Cortex of kidney (tissue), 1 donor: ENCODE measurements at places on chromosomes 1 and 21.

GRCh38 chr1:97545446-97545845 lies 375.4 kb downstream of the DPYD start:
- DNase-seq, result no peak

DNA sequence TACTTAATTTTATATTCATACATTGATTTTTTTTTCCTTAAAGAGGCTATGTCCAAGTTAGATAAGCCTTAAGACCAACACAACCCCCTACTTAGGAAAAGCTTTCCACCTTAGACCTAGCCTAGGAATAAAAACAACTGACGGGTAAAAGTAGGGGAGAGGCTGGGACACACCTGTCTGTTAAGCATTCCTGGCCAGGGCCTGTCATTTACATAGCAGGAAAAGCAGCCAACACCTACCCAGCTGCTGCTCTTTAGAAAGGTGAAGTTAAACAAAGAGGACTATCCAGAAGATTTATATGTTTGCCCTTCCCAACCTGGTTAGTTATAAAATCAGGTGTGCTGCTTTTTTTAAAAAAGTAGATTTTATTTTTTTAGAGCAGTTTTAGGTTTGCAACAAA lies 29.1 kb upstream of the SAMD13 start:
- DNase-seq, result no peak

GRCh38 chr1:119647228-119647733 lies 785 bp downstream of the ZNF697 start:
- DNase-seq, result no peak

DNA sequence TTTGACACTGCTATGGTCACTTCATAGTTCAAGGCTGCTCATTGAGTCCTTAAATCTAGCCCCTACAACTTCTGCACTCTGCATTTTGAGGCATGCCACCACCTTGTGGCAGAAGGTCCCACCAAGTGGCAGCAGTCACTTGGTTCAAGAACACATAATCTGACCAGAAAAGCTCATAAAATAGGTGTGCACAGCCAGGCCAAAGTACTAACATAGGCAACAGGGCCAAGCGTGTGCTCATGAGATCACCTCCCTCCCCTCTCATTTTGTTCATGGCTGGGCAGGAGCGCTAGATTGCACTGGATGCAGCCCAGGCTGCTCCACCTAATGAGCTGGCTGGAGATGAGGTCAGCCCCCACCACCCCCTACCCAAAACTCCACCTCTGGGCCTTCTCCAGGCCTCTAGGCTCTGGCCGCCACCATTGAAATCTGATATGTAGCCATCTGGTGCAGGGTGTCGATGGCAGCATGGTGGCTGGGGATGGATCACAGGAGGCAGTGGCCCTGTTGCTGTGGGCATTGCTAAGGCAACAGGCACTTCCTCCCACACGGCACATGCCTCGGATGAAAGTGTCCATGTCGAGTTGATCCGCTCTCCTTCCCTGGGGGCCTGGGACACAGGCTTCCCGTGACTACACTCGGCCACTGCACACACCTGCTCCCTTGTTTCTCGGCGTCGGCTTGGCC lies 193.2 kb downstream of the TRABD2B start:
- no peak for DNase-seq

- no peak for DNase-seq
Measured at GRCh38 chr1:57304591-57304990, 119.3 kb downstream of the DAB1 start.

DNA sequence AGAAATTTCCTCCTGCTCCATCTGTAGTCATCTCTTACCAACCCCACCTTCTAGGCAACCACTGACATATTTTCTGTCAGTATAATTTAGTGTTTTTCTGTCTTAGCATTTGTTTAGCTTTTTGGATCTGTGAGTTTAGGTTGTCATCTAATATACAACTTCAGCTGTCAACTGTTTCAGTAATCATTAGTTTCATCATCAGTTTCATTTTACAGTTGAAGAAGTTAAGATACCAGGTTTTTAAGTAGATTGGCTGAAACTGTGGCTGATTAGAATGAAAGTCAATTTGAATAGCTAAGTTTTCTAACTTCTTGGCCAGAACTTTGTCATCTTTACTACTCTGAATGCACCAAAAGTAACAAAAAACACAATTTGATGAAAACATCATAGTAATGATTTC lies 1957.3 kb downstream of the NCAM2 start:
- no peak for DNase-seq

- no peak for DNase-seq
Measured at GRCh38 chr1:48203287-48203900, 19.1 kb upstream of the SLC5A9 start.

DNA sequence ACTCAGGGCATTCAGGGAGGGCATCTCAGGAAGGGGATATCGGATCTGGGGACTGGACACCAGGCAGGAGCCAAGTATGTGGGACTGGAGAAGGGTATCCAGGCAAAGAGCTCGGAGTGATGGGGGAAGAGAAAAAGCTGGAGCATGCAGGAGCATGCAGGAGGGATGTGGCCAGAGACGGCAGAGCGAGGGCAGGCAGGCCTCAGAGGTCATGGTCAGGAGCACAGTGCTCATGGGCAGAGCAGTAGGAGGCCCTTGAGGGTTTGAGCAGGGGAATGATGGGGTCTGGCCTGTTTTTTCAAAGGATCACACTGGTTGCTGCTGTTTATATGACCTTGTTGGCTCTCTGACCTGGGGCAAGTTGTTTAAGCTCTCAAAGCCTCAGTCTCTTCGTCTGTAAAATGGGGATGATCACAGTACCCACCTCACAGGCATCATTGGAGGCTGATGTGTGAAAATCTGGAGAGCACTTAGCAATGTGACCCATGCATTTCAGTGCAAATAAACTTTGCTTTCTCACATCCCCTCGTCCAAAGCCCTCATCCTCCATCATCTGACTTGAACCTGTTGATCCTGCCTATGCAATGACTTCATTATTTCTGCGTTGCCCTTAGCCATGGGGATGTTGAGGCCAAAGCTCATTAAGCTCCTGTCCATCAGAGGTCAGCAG lies 273.1 kb downstream of the MATN1 start:
- no peak for DNase-seq

GRCh38 chr1:19325958-19326747 lies 14.0 kb downstream of the SLC66A1 start:
- DNase-seq, result no peak

DNA sequence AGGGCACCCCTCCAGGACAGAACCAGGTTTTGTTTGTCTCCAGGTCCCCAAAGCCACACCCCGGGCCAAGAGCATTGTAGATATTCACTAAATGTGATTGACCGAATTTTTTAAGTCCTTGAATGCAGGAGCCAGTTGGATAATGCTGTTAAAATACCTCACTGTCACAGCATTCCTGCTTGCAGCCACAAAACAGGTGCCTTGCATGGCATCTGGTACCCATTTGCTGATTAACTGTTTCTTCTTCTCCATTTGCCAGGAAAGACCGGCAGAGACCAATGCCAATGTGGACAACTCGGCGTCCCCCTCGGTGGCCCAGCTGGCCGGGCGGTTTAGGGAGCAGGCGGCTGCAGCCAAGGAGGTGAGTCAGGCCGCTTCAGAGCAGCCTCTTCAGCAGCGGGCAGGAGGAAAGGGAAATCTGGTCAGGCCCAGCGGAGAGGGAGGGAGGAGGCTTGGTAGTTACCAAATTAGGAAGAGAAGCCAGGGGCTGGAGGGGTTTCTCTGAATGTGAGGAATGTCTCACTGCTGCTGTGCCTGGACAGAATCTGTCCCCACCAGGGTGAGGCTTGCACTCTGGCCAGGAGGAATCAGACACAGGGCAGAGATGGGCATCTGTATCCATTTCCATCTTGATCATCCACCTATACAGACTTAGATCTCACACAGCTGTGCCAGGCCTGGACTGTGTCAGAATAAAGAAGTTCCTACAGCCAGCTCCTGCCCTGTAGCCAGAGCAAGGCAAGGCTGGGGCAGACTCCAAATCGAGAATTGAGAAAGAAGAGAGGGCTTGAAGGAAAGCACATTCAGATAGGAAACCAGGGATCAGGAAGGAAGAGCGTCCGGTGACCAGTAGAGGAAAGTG lies 37.9 kb upstream of the MPZL1 start:
- no peak for DNase-seq

GRCh38 chr1:221040101-221040500 lies 160.9 kb downstream of the HLX start:
- no peak for DNase-seq
